NCI-H345 (cell line): ENCODE measurements at places on chromosomes 6 and 20.

- no peak for DNase-seq
Observed at GRCh38 chr6:75546381-75546780, 52.8 kb upstream of the FILIP1 start.

DNA sequence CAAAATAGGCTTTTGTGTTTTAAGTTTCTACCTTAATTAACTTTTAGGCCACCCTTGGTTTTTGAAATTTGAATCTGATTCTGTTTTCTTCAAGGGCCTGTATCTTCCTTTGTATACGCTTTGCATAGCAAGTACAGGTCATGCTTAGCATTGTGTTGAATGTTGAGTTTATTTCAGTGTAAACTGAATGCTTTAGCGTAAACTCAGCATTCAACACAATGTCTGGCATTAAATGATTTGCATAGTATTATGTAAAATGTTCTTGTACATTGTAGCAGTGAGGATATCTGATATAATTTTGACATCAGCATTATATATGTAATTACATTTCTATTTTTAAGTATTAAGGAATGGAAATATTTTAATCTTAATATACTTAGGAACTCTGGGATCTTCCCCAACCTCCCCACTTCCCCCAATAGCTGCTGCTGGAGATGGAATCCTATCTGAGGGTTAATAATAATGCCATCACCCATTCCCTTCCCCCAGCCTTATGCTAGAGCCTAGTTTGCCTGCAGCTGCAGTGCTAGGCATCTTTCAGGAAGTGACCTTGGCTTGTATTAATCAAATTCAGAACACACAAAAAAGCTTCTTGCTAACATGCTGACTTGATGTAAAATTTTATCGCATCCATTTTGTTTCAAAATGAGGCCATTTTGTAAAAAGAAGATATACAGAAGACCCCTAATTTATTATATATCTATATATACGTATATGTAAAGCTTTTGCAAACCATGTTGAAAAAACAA is 73.1 kb downstream of the NCOA3 start:
- no peak for DNase-seq

DNA sequence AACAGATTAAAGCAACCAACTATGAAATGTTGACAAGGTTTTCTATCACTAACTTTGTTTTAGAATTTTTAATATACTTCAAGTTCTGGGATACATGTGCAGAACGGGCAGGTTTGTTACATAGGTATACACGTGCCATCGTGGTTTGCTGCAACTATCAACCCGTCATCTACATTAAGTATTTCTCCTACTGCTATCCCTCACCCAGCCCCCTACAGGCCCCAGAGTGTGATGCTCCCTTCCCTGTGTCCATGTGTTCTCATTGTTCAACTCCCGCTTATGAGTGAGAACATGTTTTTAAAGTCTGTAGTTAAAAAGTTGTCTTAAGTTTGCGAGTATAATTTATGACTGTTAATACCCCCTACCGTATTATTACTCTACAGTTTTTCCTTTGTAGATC is 844.3 kb upstream of the MANEA start:
- DNase-seq = no peak

- no peak for DNase-seq
Observed at GRCh38 chr6:159357211-159357915, 188.2 kb downstream of the FNDC1 start.

GRCh38 chr6:170088582-170088955 is 202.3 kb downstream of the DLL1 start:
- DNase-seq = no peak

DNA sequence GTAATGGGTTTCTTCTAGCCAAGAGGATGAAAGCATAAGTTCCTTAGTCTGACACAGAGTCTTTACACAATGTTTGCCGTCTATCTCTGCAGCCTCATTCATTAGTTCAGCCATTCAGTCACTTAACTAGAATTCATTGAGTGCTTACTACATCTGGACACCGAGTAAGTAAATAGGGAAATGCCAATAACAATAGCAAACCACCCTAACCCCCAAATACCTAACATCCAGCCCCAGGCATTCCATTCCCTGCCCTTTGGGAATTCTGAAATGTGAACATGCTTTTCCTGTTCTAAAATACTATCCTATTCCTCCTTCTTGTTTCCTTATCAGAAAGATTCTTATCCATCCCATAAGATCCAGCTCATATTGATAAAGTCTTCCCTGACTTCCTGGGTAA is 277.6 kb upstream of the RNF217 start:
- DNase-seq = no peak

GRCh38 chr6:23348185-23348584 is 777.8 kb upstream of the NRSN1 start:
- DNase-seq = no peak

DNA sequence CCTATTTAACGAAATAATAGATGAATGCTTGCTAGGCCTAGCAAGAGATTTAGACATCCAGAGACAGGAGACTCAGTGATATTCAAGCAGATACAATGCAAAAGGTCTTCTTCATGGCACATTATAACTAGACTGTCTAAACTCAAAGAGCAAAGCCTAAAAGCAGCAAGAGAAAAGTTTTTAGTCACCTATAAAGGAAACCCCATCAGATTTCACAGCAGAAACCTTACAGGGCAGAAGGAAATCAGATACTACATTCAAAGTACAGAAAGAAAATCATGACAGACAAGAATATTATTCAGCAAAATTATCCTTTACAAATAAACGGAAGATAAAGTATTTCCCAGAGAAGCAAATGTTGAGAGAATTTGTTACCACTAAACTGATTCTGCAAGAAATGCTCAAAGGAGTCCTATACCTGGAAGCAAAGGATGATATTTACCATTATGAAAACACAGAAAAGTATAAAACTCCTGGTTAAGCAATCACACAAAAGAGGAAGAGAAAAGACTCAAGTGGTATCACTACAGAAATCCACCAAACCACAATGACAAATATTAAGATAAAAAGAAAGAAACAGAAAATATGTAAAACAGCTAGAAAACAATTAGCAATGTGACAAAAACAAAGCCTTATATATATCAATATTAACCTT is 333.7 kb downstream of the MEI4 start:
- DNase-seq = no peak

GRCh38 chr20:59141818-59142581 is 21.6 kb upstream of the ZNF831 start:
- no peak for DNase-seq

GRCh38 chr6:79186564-79186963 is 47.9 kb downstream of the HMGN3 start:
- DNase-seq = no peak

DNA sequence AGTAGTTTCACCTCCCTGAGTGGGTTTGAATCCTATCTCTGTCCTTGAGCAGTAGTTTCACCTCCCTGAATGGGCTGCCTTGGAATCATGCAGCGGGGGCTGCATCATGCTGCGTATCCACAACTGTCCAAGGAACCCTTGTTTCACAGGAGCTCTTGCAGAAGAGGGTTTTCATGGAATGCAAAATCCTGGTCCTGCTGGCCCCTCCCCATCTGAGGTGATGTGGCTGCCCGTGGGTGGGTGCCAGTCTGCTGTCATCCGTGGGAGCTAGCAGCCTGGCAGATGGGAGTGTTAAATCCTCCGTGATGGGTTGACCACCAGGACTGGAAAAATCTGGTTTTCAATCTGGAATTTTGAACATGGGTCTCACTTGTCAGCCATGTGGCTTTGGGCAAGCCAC is 21.7 kb downstream of the ZBP1 start:
- no peak for DNase-seq

GRCh38 chr6:17149571-17149970 is 47.7 kb downstream of the STMND1 start:
- no peak for DNase-seq

GRCh38 chr6:118712969-118713368 is 61.6 kb upstream of the CEP85L start:
- no peak for DNase-seq

DNA sequence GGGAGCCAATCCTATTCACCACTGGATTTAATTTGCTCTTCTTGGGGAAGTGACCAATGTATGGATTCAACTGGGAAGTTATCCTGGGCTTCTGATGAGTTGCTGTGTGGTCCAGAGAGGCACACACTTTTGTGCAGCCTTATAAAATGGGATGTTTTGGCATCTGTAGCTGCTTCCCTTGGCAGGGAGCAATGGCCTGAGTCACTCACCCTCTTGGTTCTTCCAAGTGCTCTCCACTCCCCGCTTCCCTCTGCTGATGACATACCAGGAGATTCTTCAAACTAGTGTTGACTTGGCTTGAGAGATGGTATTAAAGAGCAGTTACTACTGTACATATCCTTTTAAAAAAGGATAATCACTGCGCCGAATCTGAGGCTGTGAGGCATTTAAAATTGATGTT is 105.8 kb downstream of the JARID2 start:
- DNase-seq = no peak

GRCh38 chr6:153031335-153031955 is 28.9 kb upstream of the MTRF1L start:
- no peak for DNase-seq

DNA sequence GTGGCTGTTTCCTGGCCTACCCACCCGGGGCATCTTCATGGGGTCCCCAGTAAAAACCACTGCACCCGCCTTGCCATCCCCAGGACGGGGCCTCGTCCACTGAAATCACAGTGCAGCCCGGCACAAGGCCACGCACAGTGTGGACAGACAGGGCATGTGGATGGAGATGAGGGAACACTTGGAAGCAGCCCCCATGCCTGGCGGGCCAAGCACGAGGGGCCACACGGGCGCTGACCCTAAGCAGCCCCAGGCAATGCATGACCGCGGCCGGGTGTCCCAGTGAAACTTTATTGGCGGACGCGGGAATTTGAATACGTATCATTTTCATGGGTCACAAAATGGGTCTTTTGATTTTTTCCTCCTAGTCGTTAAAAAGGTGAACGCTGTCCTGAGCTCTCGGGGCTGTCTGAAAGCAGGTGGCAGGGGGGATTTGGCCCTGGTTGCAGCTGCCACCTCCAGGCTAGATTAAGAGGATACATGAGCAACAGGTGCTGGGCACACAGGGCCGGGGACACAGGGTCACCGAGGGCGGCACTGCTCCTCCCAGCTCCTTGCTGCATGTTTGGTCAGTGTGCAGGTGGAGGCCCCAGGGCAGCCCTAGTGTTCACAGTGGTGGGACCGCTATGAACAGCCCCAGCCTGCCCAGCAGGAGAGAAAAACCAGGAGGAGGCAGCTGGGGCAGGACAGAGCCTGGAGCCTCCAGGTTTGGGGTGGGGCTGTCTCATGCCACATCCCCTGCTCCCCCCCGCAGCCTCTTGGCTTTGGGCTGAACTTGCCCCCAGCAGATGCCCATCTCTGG is 74.9 kb upstream of the SLCO4A1 start:
- DNase-seq = no peak

DNA sequence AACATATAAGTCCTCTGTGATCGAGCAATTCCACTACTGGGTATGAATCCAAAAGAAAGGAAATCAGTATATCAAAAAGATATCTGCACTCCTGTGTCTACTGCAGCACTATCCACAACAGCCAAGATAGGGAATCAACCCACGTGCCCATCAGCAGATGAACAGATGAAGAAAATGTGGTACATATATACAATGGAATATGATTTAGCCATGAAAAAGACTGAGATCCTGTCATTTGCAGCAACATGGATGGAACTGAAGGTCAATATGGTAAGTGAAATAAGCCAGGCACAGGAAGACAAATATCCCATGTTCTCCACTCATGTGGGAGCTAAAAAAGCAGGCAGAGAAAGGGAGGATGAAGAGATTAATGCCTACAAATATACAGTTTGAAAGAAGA is 95.7 kb upstream of the POPDC3 start:
- DNase-seq = no peak

DNA sequence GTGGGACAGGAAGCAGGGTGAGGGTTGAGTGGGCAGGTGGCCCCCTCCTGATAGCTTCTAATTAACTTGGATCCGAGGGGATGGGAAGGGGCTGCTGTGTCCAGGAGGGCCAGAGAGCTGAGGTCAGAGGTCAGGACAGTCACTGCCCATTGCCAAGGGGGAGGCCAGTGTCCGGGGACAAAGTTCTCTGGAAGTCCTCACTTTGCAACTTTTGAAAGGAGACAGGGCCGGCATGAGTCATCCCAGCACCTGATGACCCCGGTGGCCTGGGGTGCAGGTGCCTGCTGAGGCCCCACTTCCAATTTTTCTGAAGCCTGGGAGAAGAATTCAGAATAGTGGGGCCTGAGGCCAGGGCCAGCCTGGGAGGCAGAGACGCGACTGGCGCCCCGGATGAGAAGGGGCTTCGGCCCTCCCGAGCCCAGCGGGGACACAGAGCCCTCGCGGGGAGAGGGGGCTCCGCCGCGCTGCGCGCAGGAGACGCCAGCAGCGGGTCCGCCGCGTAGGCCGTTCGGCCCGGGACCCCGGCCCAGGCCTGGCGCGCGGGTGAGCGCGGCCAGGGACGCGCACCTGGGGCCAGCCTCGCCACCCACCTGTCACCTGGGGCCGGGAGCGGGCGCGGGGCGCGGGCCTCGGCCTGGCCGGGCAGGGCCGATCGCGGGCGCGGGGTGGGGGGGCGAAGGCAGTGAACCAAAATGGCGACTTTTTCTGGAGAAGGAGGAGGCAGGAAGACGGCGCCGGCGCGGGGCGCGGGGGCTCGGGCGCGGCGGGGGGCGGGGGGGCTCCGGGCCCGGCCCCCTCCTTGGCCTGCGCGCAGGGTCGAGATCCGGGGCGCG is 586 bp downstream of the ZNF512B start:
- DNase-seq = no peak

DNA sequence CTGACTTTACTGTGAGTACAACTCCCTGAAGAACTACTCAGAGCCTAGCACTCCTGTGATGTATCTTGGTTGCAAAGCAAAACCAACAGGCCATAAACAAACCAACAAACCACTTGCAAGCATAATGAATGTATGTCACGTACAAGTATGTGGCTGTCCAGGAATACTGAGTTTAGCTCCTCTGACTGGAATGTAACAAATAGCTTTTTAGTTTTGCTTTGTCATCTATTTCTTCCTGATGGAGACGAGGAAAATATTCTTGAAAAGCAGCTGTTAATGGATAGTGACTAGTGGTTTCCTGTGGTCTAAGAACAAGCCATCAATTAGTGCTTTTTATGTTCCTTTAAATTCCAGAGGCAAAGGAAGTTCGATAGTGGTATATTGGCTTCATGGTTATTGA is 101.9 kb upstream of the LY86 start:
- no peak for DNase-seq

DNA sequence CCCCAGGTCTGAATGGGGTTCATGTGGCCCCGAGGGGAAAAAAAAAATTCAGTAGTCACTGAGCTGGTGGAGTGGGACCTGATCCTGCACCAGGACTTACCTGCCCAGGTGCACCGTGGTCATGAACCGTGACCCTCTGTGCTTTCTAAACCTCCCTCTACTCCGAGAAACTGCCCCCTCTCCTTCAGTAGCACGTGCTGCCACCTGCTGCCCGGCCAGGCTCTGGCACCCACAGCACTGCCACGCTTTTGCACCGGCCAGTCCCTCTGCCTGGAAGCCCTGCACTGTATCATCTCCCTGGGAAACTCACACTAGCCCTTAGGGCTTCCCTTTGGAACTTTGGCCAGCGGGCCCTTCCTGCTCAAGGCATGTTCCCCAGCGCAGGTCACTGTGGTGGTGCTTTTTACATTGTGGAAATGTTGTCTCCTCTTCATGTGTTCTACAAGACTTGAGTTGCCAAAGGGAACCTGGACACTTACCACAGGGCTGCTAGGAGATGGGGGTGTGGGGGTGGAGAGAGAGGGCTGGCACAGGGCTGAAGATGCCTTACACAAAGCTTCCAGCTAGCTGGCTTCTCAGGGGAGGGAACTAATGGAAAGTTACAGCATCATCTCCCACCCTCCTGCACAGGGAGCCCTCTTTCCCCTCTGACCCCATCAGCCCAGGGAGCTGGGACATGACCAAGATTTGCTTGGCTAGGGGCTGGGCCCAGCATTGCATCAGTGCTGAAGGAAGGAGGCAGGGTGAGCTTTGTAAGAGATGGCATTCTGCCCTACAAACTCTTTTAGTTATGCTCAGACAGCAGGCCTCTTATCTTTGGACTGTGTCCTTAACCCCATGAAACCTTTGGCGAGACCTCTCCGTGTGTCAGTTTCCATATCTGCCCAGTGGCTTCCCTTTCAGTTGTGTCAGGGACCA is 2.5 kb upstream of the PTPRT start:
- DNase-seq = peak; percentile 60
